ENCODE measurements at places on chromosomes 5 and 9.

DNA sequence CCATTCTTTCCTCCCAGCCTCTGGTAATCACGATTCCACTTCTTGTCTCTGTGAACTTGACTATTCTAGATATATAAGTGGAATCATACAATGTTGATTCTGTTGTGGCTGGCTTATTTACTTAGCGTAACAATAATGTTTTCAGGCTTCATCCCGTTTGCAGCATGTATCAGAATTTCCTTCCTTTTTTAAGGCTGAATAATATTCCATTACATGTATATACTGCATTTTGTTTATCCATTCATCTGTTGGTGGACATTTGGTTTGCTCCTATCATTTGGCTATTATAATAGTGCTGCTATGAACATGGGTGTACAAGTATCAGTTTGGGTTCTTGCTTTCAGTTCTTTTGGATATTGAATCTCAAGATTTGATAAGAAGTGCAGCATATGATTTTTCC lies 239.7 kb upstream of the ZNF608 start:
- DNase-seq = no peak

- DNase-seq = no peak
Measured at GRCh38 chr5:1212881-1213280, 11.5 kb downstream of the SLC6A19 start.

DNA sequence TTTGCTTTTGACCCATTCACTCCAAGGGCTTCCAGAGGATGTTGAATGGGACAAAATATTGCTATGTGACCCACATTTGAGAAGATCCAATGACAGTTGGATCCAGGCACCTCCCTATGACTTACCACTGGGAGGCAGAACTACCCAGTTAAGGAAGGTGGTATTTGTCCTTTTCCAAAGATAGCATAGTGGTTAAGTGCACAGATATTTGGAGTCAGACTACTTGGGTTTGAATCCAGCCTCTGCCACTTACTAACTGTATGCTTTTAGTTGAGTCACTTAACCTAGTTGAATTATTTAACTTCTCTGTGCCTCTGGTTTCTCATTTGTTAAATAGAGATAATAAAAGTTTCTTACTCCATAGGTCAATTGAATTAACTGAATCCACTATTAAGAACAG lies 74.5 kb upstream of the PALM2AKAP2 start:
- DNase-seq = no peak

DNA sequence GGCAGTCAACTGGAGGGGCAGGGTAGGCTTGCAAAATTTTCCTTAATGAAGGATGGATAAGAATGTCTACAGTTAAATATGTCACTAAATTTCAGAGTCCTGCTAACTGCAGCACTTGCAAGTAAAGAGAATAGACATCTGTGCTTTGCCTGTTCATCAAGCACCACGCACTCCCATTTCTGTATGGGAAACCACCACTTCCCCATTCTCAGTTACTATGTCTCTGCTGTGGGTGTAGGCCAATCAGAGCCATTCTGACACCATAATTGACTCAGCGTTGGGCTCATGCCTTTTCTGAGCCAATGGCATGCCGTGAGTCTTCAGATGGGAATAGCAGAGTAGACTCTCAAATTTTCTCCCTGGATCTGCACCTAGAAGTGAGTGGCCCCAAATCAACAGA lies 247.5 kb downstream of the GABRB2 start:
- no peak for DNase-seq

DNA sequence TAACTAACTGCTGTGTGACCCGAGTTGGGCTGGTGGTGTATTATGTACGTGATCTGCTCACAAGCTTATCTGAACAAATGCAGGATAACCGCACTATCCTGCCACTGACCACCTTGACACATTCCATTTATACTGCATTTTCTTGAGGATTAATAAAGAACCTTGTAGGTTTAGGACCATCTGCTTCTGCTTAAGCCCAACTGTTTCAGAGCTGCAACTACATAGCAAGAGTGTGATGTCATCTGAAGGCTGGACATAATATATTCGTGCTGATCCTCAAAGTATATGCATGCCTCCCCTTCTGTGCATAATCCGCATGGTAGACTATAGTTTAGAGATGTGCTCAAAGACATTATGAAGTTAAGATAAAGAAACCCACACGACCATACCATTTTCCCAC lies 435.9 kb downstream of the BNC2 start:
- DNase-seq = no peak

DNA sequence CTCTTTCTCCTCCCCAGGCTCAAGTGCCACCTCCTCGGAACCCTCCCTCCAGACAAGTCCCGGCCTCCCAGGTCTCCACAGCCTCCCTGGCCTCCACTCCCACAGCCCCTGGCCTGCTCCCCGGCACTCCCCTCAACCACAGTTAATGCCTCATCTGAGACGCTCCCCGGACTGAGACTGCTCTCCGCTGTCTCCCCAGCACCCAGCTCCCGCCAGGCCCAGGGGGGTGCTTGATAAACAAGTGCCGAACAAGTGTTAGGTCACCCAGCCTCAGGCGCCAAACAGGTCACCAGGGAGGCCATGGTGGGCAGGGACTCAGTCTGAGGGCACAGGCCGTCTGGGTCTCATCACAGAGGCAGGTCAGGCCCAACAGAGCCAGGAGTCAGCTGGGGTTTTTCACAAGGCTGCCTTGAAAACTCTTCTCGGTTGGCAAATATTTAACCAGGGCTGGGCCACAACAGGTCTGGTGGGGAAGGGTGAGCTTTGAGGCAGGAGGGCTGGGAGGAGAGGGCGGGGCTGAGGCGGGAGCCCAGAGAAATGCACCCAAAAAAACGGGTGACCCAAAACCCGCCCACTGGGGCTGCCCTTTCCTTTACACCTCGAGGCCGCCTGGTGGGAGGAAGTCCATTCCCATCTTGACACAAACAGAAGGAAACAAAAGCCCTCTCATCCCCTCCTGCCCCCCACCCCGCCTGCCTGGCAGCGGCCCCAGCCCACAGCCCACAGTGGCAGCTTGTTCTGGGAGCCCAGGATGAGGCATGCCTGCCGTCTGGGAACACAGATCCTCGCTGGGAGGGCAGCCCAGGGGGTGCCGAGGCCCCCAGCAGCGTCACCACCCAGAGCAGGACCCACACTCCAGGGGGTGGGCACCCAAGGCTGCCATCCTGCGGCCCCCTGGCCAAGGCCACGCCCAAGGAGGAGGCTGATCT lies 66.6 kb upstream of the STXBP1 start:
- peak; percentile 77 for DNase-seq

DNA sequence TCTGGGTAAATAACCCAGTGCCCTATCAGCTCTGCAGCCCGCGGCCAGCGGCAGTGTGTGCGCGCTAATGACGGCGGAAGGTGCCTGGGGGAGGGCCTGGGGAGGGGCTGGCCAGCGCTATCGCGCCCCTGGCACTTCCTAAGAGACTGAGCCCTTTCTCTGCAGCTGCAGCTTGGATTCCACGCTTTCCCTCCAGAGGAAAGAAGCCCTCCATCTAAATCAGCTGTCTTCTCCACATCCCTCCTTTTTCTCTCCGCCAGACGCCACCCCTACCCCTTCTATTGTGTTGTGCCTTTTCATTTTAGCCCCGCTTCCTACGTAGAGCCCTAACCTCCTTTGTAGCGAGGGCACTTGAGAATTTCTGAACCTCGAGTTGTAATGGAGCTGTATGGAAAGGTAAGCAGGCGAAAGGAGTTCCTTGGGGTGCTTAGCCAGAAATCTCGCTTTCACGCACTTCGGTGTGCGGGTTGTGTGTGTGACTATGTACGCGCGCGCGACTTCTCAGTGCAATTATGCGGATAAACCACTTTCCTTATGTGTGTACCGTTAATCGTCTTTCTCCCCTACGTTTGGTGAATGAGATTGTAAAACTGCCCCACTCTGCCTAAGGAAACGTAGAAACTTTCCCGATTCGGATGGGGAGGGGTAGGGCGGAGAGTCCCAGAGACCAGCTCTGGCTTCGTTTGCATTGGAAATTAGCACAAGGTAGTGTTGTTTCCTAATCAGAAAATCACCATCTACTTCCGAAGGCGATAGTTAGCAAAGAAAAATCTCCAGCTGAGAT lies 664 bp upstream of the RAB3C start:
- peak; percentile 70 for DNase-seq

- DNase-seq = no peak
Measured at GRCh38 chr5:170632985-170633234, 129.1 kb downstream of the KCNIP1 start.

GRCh38 chr5:145218019-145218418 lies 617.1 kb downstream of the PRELID2 start:
- no peak for DNase-seq

- no peak for DNase-seq
Measured at GRCh38 chr9:128008171-128008570, 27.4 kb upstream of the EEIG1 start.

- no peak for DNase-seq
Measured at GRCh38 chr9:85508616-85509015, 233.1 kb downstream of the AGTPBP1 start.

- peak; percentile 69 for DNase-seq
Measured at GRCh38 chr9:85716031-85716877, 25.5 kb downstream of the AGTPBP1 start.

DNA sequence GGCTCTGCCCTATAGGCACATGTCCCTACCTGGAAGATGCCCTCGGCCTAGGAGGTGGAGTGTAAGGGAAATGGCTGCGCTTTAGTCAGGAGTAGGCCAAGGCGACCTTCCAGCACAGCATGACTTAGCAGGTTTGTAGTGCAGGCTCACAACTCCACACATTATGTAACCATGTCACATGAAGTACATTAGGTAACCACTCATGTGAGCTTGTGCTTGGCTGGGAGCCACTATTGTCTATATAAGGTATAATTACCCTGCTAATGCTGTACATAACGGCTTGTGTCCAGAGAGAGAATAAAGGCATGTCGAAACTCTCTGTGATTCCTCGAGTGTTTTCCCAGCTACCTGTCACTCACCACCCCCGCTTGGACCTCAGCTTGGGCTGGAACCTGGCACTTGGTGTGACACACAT lies 74.9 kb downstream of the CAMK4 start:
- peak; percentile 3 for DNase-seq

GRCh38 chr5:169626779-169627178 lies 10.3 kb upstream of the DOCK2 start:
- DNase-seq = no peak

GRCh38 chr5:141879941-141880738 lies 1.9 kb upstream of the PCDH1 start:
- no peak for DNase-seq

DNA sequence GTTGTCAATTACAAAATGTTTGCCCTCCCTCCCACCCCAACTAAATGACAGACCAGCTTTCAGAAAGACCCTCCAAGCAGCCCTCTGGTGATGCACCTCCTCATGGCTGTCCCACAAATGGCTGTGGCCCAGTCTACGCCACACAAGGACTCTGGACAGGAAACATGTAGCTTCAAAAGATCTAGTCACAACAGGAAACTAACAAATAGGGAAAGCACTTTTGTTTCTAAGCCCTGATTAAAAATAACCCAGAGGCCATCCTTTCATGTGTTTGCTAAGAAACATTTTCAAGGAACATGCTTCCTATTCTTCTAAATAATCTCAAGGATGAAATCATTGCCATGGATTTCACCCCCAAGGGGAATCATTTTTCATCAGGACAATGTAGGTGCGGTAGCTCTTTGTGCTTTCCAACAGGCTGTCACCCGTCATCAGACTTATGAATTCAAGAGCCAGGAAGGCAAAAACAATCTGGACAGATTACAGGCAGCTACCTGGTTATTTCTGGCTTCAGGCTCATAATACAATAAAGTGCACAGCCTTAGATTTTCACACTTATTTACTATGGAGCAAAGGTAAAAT lies 20.1 kb downstream of the PCSK1 start:
- DNase-seq = no peak

DNA sequence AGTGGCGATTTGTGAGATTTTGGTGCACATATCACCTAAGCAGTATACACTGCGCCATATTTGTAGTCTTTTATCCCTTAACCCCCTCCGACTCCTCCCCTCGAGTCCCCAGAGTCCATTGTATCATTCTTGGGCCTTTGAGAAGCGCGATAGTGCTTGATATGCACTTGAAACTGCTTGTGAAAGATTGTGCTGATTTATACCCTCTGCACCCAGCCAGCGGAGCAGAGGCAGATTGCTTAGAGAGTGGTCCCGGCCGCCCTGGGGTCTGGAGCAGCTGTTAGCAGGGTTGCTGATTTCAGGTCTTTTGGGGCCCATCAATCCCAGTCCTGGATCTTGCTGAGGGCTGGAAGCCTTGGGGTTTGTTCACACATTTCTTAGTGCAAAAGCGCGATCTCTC lies 13.0 kb upstream of the FAM240B start:
- DNase-seq = no peak

DNA sequence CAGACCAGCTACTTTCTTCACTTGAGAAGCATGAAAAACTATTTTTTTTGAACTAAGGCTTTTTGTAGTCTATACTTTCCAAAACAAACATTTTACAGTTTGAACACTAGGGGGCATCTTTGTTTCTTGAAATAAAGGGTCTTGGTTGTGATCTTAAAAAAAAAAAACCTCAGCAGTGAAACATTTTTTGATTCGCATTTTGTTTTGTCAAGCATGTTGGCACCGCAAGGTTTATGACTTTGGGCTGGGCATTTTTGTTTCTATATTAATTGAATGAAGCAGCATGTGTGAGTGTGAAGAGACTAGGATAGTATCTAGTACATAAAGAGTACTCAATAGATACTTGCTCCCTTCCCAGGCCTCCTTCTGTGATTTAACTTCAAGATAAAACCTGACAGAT lies 31.6 kb upstream of the ACOT12 start:
- peak; percentile 87 for DNase-seq

GRCh38 chr9:89277454-89277853 lies 33.5 kb upstream of the CKS2 start:
- DNase-seq = no peak

DNA sequence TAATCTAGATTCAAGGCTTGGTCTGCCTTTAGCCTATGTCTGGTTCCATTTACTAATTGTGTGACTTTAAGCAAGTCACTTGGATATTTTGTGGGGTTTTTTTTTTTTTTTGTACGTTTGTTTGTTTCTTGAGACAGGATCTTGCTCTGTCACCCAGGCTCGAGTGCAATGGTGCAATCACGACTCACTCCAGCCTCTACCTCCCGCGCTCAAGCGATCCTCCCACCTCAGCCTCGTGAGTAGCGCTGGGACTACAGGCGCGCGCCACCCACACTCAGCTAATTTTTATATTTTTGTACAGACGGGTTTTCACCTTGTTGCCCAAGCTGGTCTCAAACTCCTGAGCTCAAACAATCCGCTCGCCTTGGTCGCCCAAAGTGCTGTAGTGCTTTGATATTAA lies 1.1 kb upstream of the PFDN1 start:
- DNase-seq = no peak

DNA sequence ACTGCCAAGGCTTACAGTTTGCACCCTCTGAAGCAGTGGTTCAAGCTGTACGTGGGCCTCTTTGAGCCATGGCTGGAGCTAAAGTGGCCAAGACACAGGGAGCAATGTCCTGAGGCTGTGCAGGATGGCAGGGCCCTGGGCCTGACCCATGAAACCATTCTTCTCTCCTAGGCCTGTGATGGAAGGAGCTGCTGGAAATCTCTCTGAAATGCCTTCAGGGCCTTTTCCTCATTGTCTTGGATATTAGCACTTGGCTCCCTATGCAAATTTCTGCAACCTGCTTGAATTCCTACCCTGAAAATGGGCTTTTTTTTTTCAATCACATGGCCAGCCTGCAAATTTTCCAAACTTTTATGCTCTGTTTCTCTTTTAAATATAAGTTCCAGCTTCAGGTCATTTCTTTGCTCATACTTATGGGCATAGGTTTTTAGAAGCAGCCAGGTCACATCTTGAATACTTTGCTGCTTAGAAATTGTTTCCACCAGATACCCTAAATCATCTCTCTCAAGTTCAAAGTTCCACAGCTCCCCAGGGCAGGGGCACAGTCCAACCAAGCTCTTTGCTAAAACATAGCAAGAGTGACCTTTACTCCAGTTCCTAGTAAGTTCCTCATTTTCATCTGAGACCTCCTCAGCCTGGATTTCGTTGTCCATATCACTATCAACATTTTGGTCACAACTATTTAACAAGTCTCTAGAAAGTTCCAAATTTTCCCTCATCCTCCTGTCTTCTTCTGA lies 138.3 kb downstream of the OSTF1 start:
- DNase-seq = no peak

All from hematopoietic multipotent progenitor cell treated with erythropoietin and hydrocortisone succinate and interleukin-3 and kit ligand, for 4 days (in vitro differentiated cells).